ENCODE measurements at places on chromosomes 7 and 10. TPM values are rescaled to one million over a fixed set of nuclear protein-coding genes. Genes with fewer than 3 reads are reported as not detected.

DNA sequence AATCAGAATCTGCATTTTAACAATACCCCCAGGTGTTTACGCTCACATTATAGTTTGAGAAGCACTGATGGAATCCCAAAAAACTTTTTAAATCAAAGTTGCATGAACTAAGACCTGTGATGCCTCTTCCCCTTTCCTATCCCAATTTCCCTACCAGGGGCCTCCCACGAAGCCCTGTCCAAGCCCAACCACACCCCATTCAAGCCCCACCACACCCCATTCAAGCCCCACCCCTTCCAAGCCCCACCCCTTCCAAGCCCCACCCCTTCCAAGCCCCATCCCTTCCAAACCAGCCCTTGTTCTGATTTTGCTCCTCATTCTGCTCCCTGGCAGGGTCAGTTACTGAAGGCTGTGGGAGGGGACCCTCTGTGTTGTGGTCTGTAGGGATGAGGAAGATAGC is 9.8 kb upstream of the AQP1 start:
- no peak for DNase-seq

The GHRHR gene
- total RNA-seq, result not detected

The STEAP4 gene
- total RNA-seq, result not detected

GRCh38 chr7:96023387-96023786 is 251.0 kb downstream of the DYNC1I1 start:
- DNase-seq, result no peak

DNA sequence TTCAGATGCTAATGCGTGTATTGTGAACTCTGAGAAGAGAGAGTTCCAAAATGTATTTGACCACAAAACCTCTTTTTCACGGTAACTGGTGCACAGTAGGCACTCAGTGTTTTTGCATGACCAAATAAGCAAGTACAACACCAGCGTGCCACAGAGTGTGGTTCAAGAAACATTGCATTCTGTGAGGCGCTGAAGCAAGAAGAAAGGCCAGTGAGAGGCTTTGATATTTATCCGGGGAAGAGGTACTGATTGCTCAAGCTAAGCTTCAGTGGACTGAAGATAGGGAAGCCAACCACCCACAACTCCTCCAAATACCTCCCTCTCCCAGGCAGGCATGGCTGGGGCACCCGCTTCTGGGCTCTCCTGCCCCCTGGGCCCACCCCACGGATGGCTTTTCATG is 611.2 kb downstream of the SDK1 start:
- no peak for DNase-seq

DNA sequence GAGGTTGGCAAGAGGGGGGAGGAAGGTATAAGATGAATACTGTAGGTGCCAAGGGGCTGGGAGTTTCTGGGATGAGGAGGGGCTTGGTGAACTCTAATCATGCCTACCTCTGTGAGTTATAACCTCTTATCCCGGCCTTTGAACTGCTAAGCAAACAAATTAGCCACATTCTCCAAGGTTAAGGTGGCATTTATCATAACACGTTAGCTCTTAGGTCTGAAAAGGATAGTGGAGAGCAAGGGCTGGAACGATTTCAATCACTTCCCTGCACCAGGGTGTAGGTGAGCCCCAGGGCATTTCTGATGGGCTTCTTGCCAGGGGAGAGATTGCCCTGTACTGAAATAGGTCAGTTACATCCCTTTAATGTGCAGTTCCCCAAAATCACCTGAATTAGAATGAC is 28.6 kb upstream of the DMBT1 start:
- no peak for DNase-seq

DNA sequence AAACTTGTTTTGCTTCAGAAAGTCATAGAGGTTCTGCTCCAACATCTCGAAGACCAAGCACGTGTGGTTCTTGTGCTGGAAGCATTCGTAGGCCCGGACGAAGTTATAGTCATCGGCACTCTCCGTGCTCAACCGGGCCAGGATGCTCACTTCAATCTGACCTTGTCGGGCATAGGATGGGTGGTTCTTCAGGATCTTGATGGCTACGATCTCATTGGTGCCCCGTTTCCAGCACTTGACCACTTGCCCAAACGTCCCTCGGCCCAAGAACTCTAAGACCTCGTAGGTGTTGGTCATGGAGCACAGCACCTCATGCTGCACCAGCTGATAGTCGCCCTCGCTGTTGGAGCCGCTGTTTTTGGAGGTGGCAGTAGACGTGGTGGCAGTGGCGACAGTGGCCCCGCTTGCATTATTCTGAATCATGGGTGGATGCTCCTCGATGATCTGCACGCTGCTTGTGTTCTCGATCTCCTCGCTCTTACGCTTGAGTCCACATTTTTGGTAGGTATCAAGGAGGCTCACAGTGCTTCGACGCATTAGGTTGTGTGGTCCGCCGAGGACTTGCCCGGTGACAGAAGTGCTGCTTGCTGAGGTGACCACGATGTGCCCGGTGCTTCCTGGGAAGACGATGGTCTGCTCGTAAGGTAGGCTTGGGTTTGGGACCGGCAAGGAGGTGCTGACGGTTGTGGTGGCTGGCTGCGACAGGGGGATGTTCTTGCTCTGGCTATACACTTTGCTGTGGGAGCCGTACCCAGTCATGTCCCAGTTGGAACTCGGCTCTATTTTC is 61.4 kb downstream of the HIPK2 start:
- DNase-seq, result no peak

The ARHGEF35 gene
- total RNA-seq, result 26.3 TPM

DNA sequence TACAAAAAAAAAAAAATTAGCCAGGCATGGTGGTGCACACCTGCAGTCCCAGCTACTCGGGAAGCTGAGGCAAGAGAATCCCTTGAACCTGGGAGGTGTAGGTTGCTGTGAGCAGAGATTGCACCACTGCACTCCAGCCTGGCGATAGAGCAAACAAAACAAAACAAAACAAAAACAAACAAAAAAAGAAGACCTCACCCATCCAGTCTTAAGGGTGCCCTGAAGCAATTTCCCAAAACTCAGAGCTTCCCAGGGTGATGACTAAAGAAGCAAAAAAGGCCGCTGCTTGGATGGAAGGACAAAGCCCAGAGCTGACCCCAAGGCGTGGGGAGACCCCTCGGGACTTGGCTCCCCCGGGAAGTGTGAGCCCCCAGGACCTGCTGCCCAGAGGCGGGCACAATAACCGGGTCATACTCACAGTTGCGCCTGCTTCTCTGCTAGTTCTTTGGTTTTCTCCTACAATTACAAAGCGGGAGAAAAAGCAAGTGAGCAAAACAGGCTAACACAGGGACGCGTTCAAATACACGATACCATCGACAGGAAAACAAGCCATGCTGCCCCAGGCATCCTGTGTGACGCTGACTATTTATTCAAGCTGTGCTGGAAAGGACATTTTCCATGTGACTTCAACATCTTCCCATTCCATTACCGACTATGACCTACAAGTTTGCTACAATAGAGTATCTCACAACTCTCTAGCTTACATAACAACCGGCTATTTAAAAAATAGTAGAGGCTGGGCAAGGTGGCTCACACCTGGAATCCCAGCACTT is 29.9 kb downstream of the PAPOLB start:
- no peak for DNase-seq

GRCh38 chr7:157865351-157866165 is 528.8 kb downstream of the DNAJB6 start:
- DNase-seq, result no peak

DNA sequence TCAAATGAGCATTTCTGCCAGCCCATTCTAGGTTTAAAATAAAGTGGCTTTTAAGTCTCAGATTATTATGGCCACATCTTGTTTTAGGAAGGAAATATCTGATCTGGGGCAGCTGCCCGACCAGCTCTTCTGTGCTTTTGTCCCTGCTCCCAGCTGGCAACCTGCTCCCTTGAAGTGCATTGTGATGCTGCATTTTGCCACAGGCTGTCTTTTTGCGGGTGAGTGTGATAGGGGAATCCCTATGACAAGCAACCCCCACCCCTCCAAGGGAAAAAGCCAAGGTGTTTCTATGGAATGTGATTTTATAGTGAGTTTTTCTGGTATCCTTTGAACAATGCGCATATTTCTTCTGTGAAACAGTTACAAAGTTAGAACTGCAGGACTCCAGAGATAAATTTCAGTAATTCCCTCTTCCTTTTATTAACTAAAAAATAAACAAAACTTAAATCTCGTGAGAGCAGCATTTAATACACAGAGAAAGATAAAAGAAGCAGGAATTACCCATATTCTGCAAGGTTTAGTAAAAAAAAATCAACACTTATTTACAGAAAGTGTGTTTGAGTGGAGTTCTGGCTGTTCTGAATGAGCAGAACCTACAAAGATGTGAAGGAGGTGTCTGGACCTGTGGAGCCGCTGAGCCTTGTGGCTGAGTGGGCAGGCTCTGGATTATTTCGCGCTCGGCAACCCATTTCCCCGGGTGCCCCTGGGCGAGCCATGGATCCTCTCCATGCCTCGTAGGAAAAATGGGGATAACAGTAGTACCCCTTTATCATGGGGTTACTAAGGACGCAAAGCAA is 10.1 kb upstream of the HPS1 start:
- peak; percentile 17 for DNase-seq

DNA sequence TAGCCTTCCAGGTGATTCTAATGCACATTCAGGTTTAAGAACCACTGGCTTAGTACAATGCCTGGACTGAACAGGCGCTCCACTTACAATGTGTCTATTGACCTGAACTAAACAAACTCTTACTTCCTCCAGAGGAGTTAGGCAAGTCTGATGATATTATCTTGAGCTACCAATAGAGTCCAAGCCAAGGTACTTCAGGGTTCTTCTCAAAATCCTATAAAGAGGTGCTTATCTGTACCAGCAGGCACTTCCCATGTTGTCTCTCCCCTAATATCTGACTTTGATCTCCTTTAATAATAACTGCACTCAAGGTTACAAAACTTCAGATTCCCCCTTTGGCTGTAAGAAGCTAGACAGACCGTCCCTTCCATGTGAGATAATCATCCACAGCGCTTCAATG is 157.0 kb upstream of the SVIL start:
- DNase-seq, result no peak

DNA sequence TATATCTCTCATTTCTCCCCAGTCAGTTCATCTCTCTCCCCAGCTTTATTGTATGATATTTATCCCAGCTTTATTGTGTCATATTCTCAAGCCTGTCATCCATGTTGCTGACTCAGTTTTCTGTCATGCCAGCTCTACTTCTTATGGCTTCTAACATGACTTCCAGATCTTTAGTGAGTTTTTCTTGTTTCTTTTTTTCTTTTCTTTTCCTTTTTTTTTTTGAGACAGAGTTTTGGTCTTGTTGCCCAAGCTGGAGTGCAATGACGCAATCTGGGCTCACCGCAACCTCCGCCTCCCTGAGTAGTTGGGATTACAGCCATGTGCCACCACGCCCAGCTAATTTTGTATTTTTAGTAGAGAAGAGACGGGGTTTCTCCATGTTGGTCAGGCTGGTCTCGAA is 28.7 kb upstream of the CALU start:
- DNase-seq, result no peak

The TBL2 gene
- 21.7 TPM for total RNA-seq

- DNase-seq, result no peak
Measured at GRCh38 chr7:29996321-29996720, 6.7 kb upstream of the SCRN1 start.

The PRF1 gene
- total RNA-seq, result not detected

- no peak for DNase-seq
Measured at GRCh38 chr10:102358712-102359382, 36.7 kb upstream of the NFKB2 start.

The ZNF775 gene
- 35.2 TPM for total RNA-seq

- no peak for DNase-seq
Measured at GRCh38 chr7:30027065-30027456, 559 bp upstream of the FKBP14 start.

The STK31 gene
- total RNA-seq, result 0.31 TPM

DNA sequence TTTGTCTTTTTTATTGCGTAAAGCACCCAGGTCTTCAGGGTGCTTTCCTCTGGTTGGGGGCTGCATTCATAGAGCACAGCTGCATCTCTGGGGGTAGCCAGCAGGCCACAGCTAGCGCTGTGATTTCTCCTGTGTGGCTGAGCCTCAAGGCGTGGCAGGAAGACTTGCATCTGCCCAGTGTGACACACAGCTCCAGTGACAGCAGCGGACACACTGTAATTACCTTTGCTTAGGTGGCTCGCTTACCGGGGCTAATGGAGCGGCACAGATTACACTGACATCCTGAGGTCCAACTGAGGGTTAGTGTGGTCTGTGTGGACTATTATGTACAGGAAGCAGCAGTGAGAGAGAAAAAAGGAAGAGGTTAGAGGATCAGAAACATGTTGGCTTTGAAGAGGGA is 27.1 kb downstream of the ABCB4 start:
- no peak for DNase-seq

- DNase-seq, result no peak
Measured at GRCh38 chr10:17729630-17730029, 22.4 kb upstream of the TMEM236 start.

- peak; percentile 45 for DNase-seq
Measured at GRCh38 chr10:71266147-71266917, 52.7 kb upstream of the SLC29A3 start.

The PRXL2A gene
- total RNA-seq, result 31.8 TPM

The NPY4R2 gene
- total RNA-seq, result not detected

GRCh38 chr7:46150202-46150601 is 229.1 kb upstream of the IGFBP3 start:
- DNase-seq, result no peak

DNA sequence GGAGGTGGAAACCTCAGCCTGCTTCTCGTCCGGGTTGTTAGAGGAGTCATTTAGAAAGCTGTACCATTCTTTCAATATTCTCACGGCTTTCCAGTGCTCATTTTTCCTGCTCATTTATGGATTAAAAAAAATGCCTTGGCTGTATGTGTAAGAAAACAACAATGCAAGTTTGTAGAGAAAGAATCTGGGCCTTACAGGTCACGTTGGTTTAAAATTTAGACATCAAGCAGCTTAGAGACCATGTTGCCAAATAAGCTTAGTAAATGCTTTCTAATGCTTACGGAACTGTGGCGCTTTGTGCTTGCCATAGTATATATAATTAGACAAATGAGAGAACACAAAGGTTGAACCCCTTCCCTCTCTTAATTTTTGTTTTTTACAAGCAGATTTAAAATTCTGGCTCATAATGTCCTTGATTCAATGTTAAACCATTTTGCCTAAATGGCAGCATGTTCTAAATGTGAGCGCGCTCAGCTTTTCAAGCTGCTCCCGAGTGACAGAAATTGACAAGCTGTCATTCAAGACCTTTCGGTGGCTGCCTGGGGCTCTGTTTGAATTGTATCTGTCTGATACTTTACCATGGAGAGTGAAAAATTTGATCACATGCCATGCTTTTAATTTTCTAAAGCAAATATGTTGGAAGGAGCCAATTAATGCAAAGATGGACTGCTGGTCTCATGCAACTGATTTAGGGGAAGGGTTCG is 1.1 kb downstream of the ARMS2 start:
- no peak for DNase-seq

The MRLN gene
- not detected for total RNA-seq

DNA sequence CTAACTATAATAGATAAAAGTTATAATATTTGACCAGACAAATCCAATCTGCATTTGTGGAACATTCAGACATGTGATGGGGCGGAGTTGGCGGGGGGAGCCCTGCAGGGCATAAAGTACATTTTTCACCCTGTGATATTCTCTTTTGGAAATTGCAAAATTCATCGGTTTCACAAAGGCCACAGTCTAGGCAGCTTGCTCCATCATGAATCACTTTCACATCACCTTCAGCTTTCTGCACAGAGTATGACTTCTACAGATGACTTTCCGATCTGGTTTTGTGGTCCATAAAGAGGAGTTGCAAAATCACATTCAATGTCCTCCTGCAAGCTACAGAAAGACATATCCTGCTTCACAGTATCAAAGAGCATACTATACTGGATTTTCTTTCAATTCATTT is 51.4 kb upstream of the APBB1IP start:
- no peak for DNase-seq

The DOCK4 gene
- total RNA-seq, result 33.8 TPM

GRCh38 chr10:99396471-99396870 is 34.0 kb downstream of the GOT1 start:
- DNase-seq, result no peak

The PTEN gene
- 50.0 TPM for total RNA-seq

Data from GM23338 (cell line).